ENCODE measurements at places on chromosomes 12 and 14.

DNA sequence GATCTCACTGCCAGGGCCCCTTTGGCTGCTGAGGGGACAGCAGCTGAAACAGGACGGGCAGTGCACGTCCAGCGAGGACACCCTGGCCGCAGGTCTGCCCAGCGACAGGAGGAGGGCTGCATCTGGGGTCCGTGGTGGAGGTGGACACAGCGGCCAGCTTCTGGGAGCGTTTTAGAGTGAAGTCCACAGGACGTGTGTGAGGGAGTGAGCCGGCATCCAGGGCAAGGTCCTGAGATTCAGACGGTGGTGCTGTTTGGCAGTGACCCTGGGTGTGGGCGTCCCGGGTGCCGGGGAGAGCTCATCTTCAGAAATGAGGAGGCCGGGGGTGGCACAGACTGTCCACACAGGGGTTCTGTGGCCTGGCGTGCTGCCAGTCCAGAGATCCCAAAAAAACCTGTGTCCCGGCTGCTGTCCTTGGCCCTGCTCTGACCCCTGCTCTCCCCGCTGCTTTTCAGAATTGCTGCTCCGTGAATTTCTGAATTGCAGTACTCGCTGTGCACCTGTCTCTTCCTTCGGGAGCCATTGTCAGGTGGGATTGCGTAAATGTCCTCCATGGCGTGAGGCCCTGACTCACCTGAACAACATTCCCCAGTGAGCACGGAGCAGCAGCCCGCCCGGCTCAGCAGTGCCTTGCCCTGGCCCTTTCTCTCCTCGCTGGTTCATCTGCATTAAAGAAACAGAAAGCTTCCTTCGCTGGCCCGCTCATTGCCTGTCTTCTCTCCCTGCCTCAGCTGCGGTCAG, 183.5 kb upstream of the C14orf180 start:
- no peak for DNase-seq

DNA sequence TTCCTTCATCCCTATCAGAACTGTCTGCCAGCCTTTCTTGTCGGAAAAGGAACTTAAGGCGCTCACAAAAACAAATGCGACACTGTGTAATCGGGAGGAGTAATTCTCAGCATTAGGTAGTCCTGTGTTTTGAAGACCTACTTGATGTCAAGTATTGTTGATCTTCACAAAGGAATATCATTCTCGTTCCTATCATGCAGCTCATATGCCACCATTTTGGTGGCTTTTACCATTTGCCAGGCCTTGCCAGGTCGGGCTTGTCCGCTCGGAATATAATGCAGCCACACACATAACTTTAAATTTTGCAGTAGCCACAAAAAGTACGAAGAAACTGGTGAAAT, 903 bp upstream of the PPP4R3A start:
- no peak for DNase-seq

- DNase-seq: no peak
These were observed 142.3 kb upstream of the CPNE8 start for GRCh38 chr12:39047539-39048262.

DNA sequence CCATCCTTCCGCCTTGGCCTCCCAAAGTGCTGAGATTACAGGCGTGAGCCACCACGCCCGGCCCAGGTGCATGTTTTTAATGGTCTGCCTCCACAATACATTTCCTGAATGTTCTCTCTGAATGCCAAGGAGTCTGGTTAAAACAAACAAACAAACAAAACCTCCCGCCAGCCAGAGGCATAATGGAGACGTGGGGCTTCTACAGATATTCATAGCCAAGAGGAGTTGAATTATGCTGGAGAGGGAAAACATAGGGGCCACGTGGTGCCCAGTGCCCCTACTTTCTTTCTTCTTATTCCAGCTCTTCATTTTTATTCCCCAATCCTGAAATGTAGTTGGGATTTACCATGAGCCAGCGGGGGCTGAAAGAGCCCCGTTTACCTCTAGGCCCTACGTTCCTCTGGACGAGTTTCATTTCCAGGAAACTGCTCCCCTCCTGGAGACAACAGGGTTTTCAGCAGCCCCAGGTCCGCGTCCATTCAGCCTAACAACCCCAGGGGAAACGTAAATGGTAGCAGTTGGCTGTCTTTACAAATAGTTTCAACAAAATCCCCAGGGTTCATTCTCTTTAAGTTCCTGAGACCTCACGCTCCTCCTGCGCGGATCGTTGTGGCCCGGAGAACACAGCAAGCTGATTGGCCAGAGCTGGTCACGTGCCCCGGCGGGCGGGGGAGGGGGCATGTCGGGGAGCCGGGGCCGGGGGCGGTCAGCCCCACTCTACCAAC, 108.5 kb upstream of the ESRRB start:
- DNase-seq: peak; percentile 2

- no peak for DNase-seq
These were observed 127.6 kb downstream of the PTPN11 start for GRCh38 chr12:112546339-112546738.

GRCh38 chr14:33454707-33455106, 496.2 kb downstream of the EGLN3 start:
- DNase-seq: no peak

DNA sequence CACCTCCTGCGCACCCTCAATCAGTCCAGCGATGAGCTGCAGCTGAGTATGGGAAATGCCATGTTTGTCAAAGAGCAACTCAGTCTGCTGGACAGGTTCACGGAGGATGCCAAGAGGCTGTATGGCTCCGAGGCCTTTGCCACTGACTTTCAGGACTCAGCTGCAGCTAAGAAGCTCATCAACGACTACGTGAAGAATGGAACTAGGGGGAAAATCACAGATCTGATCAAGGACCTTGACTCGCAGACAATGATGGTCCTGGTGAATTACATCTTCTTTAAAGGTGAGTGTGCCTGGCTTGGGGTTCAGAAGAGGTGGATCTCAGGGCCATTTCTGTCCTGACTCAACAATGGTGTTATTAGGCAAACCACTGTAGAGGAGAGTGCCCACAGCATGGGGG, 2.6 kb downstream of the SERPINA3 start:
- DNase-seq: no peak

DNA sequence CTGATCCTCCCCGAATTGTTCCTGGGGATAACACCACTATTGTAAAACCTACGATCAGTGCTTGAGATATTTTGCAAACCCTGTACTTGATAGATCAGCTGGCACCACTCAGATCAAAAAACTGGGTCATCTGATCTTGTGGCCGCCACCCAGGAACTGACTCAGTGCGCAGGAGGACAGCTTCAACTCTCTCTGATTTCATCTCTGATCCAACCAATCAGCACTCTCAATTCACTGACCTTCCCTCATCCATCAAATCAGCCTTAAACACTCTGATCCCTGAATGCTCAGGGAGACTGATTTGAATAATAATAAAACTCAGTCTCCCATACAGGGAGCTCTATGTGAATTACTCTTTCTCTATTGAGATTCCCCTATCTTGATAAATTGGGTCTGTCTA, 4.2 kb upstream of the XPOT start:
- peak; percentile 66 for DNase-seq
